ENCODE measurements at places on chromosomes 6 and 20.

DNA sequence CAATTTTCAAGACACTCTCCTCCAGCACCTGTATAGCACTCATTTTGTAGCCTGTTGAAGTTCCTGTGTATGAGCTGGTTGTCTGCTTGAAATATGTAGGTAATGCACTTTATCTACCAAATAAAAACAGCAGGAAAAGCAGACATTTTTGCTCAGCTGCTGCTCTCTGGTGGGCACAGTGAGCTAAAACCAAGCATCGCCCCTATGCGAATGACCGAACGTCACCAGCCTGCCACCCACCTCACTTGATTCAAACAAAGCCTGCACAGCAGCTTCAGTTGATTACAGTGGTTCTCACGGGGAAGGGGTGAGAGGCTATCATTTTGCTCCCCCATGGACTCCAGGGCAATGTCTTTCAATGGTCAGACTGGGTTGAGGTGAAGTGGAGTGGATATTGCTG is 185.7 kb downstream of the SASH1 start:
- DNase-seq, result peak; percentile 62

GRCh38 chr6:111854683-111855082 is 18.6 kb downstream of the FYN start:
- no peak for DNase-seq

- no peak for DNase-seq
These were observed 117.8 kb upstream of the F13A1 start for GRCh38 chr6:6438286-6438685.

DNA sequence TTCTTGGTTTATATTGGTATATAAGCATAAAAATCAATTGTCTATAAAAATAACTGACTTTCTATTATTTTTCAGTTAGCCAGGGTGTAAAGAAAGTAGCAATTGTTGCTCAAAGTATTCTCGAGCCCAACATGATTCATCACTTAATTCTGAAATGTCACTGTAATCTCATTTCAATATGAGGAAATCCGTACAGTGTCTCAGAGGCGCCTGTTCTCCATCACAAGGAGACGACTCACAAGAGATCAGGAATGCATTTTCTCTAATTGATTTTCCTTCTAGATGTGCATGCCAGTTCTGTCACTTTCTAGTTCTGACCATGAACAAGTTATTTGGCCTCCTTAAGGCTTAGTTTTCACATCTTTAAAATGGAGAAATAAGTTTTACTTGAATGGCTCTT is 753.1 kb downstream of the MAFB start:
- DNase-seq, result no peak

DNA sequence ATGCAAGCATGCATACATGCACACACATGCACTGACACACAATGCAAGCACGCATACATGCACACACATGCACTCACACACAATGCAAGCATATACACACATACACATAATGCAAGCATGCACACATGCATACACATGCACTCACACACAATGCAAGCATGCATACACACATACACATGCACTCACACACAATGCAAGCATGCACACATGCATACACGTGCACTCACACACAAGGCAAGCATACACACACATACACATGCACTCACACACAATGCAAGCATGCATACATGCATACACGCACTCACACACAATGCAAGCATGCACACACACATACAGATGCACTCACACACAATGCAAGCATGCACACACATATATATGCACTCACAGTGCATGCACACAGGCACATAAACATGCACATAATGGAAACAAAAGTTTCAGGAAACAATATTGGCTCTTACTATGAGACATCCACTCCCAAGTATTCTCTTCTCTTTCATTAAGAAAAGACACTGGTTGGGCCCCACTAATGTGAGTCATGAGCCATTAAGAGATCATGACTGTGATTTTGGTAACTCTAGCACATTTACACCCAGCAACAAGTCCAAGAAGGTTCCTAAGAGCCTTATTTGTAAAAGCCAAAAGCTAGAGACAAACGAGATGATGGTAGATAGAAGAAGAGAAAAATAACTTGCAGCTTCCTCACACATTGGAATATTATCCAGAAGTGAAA is 22.2 kb downstream of the APCDD1L start:
- DNase-seq, result no peak

GRCh38 chr6:44556046-44556445 is 168.5 kb downstream of the CDC5L start:
- DNase-seq, result no peak
